ENCODE measurements at places on chromosomes 3 and 15. TPM values are rescaled to one million over a fixed set of nuclear protein-coding genes. Genes with fewer than 3 reads are reported as not detected.

DNA sequence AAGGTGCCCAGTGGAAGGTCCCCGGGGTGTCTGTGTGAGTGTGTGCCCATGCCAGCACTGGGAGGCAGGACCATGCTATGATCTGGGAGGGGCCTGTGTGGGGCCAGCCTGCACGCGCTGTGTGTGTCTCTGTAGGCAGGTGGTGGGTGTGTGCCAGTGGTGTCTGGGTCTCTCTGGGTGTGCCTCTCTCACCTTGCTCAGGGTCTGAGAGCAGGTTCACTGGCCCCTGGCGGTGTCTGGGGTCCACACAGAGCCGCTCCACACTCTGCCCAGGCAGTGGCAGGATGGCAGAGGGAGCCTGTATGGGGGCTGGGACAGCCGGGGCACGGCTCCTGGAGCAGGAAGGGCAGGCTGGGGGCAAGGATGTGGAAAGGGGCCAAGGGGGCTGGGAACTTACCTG lies 12.6 kb downstream of the ITIH4 start:
- DNase-seq, result no peak

The CPNE4 gene
- not detected for total RNA-seq

DNA sequence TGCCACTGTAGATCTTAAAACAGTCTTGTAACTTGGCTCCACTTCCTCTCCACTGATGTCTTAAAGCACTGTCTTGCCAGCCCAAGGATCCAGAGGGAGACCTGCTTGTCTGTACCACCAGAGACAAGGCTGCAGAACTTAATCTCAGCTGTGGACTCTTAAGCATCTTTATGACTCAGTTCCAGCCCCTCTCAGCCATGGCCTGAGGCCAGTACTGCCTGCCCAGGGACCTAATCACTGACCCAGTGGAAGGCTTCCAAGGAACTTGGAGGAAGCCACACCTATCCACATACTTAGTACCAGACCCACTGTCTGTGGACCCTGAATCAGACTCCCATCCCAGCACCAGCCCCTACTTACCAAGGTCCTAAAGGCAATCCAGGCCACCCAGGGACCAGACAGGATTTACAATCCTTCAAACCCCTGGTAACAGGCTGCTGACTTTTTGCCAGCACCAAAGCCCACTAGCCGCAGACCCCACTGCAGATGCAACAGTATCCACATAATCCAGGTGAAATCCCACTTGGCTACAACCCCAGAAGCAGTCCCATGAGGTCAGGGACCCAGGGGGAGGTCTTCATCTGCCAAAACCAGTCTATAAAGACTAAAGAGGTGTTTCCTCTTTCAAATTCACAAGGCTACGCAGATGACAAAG lies 41.9 kb upstream of the PRR20G start:
- no peak for DNase-seq

- no peak for DNase-seq
Measured at GRCh38 chr15:31799715-31800321, 230.5 kb upstream of the CHRNA7 start.

DNA sequence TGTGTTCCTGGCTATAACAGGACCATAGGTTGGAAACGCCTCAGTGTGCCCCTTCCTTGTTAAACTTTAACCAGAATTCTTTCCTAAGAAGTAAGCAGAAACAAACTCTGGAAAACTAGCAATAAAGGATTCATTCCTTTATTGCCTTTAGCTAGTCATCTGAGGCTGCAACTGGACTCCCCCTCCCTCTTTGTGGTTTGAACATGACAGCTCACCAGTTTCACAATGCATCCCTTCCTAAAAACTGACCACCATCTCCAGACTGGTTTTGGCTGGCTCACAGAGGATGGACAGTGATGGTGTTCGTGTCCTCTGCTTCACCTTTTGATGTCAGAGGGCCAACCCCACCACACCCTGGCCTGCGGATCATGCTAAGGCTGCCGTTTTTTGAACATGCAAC lies 27.9 kb upstream of the TGFBR2 start:
- no peak for DNase-seq

GRCh38 chr3:54538346-54538745 lies 389.5 kb downstream of the LRTM1 start:
- no peak for DNase-seq

- no peak for DNase-seq
Measured at GRCh38 chr3:184868477-184868876, 56.5 kb downstream of the VPS8 start.

GRCh38 chr15:89880727-89881126 lies 13.1 kb downstream of the AP3S2 start:
- DNase-seq, result no peak

DNA sequence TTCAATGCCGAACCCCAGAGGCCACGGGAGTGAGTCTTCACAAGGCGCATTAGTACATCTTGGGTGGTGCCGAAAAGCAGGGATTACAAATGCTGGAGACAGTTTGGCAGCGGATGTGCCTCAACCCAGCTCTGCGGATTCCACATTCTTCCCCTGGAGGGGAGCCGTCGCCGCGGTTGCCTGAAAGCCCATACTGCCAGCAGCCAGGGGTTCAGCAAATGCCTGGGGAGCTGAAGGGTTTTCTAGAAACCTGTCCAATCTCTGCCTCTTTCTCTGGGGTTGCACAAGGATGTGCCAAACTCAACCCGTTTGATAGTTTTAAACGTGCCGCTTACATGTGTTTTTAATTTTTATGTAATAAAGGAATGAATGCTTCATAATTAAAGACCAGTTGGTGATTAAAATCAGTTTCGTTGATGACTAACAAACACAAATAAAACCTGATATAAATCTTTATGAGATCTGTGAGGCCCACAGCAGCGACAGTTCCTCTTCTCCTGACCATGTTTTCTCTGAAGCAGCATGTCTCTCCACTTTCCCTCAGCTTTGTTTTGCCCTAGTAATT lies 74.6 kb upstream of the LEKR1 start:
- DNase-seq, result no peak

The PAQR9 gene
- not detected for total RNA-seq

The CLRN1 gene
- not detected for total RNA-seq

- DNase-seq, result no peak
Measured at GRCh38 chr15:69953816-69954215, 143.9 kb downstream of the TLE3 start.
